ENCODE measurements at places on chromosomes 4 and X. TPM values are rescaled to one million over a fixed set of nuclear protein-coding genes. Genes with fewer than 3 reads are reported as not detected.

EPHA5 gene
- polyA plus RNA-seq: not detected

COX7B2 gene
- not detected for polyA plus RNA-seq

OTC gene
- not detected for polyA plus RNA-seq

ERAS gene
- not detected for polyA plus RNA-seq

TACR3 gene
- not detected for polyA plus RNA-seq

IL21 gene
- polyA plus RNA-seq: not detected

AWAT2 gene
- polyA plus RNA-seq: not detected
